ENCODE measurements at places on chromosomes 11 and 22. TPM values are rescaled to one million over a fixed set of nuclear protein-coding genes. Genes with fewer than 3 reads are reported as not detected.

THY1 gene
- total RNA-seq, result 19.3 TPM

TMEM191C gene
- total RNA-seq, result 4.4 TPM

FAM180B gene
- total RNA-seq, result not detected

GRCh38 chr22:42889304-42889703 is 32.2 kb upstream of the ARFGAP3 start:
- no peaks in the 10 kb centered on the region for H3K27me3 ChIP-seq
- no peak overlapping the region for H3K27ac ChIP-seq
- peaks cover 59% of the 10 kb centered on the region for H3K36me3 ChIP-seq
- no peak for DNase-seq

DNA sequence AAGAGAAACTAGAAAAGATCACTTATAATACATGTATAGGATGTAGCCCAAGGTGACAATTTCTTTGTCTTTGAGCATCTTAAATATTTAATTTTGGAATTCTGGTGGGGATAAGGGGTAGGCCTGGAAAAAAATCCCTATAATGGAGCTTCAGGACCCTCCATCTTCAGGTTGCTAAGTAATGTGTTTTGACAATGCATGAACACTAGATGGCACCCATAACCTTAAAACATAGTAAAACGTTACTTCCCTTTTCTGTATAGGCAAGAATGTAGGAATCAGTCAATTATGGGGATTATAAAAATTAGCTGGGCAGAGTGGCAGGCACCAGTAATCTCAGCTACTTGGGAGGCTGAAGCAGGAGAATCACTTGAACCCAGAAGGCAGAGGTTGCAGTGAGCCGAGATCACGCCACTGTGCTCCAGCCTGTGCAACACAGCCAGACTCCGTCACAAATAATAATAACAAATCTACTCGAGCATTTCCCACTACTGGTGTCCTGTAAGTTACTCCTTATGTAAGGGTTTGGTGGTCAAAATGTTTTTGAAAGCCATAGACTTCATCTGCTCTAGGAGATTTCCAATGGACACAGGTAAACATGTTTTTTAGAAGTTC is 541.9 kb upstream of the CCDC90B start:
- H3K4me3 ChIP-seq, result no peak overlapping the region
- H3K27ac ChIP-seq, result no peak overlapping the region
- H3K36me3 ChIP-seq, result no peaks in the 10 kb centered on the region
- no peak for DNase-seq
- H3K27me3 ChIP-seq, result peaks cover 6% of the 10 kb centered on the region
- H3K4me1 ChIP-seq, result no peaks in the 10 kb centered on the region

DNA sequence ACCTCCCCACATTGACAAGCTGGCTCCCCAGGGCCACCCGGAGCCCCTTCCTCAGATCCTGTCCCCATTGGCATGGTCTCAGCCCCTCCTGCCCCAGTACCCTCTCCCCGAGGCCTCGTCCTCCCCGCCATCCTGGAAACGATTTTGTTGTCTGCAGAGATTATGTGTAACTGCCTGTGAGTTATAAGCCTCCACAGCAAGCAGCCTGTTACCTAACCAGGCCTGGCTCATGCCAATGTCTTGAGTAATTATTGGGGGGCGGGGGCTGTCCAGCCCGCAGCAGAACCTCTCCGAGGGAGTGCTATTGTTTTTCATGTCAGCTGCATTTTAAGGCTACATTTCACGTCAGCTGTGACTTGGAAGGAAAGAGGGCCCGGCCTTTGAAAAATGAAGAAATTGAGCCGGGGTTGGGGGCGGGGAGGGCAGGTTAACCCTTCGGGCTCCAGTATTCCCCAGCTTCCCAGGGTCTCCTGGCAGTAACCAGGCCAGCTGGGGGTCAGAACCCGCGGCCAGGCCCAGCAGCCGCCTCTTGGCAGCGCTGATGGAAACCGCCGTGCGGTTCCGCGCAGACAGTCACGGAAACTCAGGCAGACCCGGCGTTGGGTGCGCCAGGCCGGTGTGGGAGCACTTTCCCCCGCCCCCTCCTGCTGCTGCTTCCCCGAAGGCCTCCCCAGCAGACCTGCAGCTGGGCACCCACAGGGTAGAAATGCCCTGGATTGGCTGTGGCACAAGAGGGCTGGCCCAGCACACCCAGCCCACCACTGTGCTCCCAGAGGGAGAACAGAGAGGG is 59.5 kb downstream of the CDKN1C start:
- no peak for DNase-seq
- no peaks in the 10 kb centered on the region for H3K27me3 ChIP-seq

GRCh38 chr11:134416726-134417125 is 4.7 kb upstream of the B3GAT1 start:
- no peaks in the 10 kb centered on the region for H3K36me3 ChIP-seq
- H3K4me3 ChIP-seq, result no peak overlapping the region
- no peaks in the 10 kb centered on the region for H3K4me1 ChIP-seq
- DNase-seq, result no peak
- H3K27ac ChIP-seq, result no peak overlapping the region

DNA sequence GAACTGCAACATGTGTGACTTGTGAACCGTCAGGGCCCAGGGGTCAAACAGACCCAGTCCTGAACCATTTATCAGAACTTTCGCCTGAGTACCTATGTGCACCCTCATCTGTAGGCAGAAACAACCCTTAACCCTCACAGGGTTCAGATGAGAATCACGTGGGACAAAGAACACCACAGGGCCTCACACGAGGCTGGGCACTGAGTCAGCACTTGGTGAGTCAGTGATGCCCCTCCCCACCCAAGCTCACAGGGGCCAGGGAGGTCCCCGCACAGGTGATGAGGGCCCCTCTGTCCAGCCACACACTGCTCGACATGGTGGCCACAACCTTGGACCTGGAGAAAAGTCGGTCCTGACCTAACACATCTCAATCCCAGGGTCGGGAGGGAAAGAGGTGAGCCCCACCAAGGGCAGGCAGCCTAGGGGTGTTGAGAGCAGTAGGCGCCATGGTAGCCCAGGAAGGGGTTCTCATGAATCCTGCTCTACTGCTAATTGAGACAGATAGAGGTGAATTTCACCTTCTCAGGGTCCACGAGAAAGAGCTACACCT is 176.4 kb downstream of the SHANK2 start:
- no peak for DNase-seq
- H3K27ac ChIP-seq, result no peak overlapping the region
- no peak overlapping the region for H3K4me3 ChIP-seq
- no peaks in the 10 kb centered on the region for H3K27me3 ChIP-seq
- no peaks in the 10 kb centered on the region for H3K36me3 ChIP-seq
- no peaks in the 10 kb centered on the region for H3K4me1 ChIP-seq

Data from endodermal cell (in vitro differentiated cells).